ENCODE measurements at places on chromosomes 3 and 15. TPM values are rescaled to one million over a fixed set of nuclear protein-coding genes. Genes with fewer than 3 reads are reported as not detected.

The LRRC2 gene
- not detected for total RNA-seq

The TERB2 gene
- total RNA-seq: not detected

DNA sequence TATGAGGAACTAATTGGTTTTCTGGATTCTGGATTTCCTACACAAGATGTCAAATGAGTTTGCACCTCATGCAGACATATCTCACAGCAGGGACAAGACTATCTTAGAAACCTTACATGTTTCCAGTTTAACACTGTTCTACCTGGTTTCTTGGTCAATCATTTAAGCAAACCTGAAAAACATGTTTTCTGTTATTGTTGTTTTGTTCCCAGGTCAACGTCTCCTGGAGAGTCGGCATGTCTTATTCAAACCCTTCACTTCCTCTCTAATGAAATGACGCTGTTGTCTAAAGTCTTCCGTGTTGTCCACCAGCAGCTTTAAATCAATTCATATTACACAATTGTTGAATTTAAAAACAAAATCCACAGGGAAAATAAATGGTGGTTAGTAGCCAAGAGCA lies 150.9 kb downstream of the CNTN3 start:
- no peak for DNase-seq

DNA sequence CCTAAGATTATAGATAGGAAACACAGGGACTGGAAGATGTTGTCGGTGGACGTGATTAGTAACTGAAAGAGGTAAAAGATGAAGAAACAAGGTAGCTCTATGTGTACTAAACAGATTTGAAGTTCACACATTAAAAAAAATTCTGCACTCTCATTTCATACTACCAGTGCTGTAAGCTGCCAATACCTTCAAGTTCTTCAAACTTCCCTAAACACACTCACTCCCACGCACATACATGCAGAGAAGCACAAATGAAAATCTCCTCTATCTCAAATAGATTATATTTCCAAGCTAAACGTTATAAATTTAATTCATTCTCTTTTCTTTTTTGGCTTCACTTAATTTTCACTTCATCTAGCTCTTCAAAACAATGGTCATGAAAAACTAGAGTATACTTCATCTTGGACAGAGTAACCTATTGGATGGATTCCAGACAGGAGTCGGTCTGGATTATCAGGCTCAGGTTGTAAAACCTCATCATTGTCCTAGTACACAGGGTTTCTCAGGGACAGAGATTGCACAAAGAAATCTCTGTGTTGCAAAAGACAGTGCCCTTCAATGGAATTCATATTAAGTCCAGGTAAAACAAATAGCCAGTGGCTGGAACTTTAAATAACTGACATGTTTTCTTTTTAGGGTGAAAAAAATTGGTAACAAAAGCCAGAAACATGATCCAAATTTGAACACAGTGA lies 408.1 kb upstream of the ZNF385D start:
- no peak for DNase-seq

- DNase-seq: no peak
These were observed 9.9 kb upstream of the ANPEP start for GRCh38 chr15:89824607-89824867.
